ENCODE measurements at places on chromosomes 4 and X.

- no peak for DNase-seq
Measured at GRCh38 chr4:77220828-77221613, 64.0 kb downstream of the CCNG2 start.

DNA sequence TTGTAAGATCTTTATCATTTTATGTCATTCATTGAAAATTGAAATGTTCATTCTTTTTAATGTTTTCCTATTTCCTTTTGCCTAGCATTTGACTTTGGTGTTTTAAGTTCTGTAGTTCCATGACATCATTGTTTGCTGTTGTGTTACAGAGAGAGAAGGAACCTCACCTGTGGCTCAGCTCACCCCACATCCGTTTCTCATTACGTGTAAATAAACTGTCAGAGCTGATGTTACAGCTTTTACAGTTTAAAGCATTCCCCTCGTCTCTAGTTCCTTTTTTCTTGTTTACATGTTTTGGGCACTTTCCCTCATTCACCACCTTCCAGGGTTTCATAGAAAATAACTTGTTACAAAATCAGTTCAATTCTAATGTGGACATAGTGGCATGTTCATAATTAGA is 137.2 kb downstream of the FNIP2 start:
- DNase-seq, result no peak

- no peak for DNase-seq
Measured at GRCh38 chr4:32462944-32463343, 1742.8 kb downstream of the PCDH7 start.

GRCh38 chr4:61628282-61628681 is 428.2 kb downstream of the ADGRL3 start:
- DNase-seq, result no peak

DNA sequence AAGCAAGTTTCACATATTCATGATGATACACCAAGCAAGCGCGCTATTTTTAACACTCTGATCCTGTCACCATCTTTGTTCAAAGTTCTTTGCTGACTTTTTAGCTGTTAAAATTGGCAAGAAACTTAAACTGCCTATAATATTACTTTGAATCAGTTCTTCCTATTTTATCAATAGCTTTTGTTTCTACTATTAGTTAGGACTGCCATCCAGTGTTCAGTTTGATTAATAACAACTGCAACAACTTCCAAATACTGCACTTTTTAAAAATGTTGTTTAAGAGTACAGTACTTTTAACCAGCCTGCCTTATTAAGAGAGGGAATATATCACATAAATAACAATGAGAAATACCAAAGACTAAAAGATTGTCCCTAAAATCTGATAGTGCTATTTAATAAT is 614.3 kb downstream of the FAM133A start:
- DNase-seq, result no peak

DNA sequence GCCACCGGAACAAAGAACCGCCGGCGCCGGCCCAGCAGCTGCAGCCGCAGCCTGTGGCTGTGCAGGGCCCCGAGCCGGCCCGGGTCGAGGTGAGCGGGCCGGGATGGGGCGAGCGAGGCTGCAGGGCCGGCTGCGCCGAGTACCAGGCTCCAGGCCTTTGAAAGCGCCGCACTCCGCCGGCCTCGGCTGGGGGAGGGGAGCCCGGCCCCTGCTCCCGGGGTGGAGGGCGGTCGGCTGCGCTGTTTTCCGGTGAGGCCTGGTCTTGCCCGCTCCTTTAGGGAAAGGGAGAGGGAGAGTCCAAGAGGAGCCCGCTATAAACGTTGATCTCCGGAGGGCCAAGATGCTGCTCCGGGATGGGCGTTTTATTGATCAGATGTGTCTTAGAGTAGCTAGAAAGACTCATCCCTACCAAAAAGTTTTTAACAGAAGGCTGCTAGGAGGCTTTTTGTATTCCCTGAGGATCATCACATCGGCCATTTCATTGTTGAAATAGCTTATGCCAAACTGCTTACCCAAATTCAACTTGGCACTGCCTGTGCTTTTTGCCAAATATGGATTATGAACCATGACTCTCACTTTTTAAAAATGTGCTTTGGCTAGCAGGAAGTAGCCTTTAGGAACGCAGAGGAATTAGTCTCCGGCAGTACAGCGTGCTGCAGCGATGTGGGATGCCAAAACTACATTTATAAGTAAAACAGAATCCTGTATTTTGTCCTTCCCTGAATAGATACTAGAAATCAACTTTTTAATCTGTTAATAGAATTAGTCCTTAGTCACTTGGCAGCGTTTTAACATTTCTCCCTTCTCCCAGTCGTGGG is 760 bp downstream of the TMEM165 start:
- no peak for DNase-seq

Data from NCI-H1436 treated with DMSO at 0.1 percent for 48 hours (cell line).